ENCODE measurements at places on chromosomes 5 and 9.

- DNase-seq, result no peak
Observed at GRCh38 chr9:34332076-34332964, 3.0 kb downstream of the NUDT2 start.

GRCh38 chr5:9124838-9125237 is 421.0 kb downstream of the SEMA5A start:
- no peak for DNase-seq

- no peak for DNase-seq
Observed at GRCh38 chr5:75361310-75361709, 24.3 kb downstream of the HMGCR start.

DNA sequence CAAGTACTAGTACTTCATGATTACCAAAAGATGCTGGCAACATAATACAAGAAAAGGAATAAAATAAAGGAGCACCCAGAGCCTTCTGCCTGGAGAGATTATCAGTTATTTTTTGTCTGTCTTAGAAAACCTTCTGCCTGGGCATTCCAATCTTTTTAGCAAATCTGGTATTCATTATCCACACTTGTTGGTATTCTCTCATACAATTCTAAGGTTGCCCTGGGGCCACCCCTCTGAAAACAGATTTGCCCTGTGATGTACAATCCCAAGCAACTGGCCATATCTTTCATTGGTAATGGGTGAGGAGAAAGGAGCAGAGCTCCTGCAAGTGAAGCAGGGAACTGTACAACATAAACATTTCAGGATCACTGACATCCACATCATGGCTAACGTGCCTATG is 47.8 kb downstream of the WDR41 start:
- DNase-seq, result no peak

DNA sequence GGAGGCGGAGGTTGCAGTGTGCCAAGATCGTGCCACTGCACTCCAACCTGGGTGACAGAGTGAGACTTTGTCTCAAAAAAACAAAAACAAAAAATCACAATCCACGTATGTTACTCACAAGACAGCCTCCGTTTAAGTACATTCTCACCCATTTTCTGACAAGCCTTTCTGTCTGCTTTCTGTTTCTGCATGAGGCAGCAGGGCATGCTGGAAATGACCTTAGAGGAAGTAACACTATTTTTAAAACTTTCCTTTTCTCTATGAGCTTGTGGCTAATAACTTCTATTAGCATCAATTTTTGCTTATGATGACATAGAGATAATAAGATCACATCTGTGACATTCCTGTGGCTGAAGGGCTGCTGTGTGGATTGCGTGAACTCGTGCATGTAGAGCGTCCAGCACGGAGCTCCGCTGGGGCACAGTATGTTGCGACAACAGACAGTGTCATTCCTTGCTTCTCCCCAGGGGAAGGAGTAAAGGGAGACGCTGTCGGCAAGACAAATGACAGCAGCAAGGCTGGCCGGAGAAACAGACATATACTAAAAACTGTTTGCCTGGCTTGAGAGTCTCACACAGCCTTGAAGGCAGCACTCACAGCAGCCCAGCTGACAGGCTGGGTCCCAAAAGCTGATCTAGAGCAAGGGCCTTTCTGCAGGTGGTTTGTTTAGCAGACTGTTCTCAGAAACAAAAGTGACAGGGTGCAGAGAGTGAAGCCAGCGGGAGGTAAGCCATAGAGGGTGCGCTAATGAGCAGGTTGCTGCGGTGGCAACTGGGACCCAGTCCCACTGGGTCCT is 1.6 kb downstream of the BTNL3 start:
- no peak for DNase-seq

- no peak for DNase-seq
Observed at GRCh38 chr9:72306761-72307160, 58.2 kb downstream of the ZFAND5 start.

DNA sequence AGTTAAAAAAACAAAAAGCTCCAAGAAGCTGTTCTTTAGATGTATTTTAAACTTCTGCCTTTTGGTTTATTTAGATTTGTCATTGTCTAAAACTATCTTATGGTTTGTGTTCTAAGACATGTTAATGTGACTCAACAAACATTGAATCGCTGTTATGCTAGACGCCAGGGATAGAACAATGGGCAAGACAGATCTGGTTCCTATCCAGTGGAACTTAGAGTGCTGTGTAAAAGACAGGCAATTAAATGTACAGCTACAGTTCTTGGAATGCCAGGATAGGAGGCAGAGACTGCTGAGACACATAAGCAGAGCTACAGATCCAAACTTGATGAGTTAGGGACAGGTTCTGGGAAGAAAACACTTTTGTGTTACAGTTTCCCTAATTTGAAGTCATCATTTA is 22.4 kb downstream of the LYRM7 start:
- DNase-seq, result no peak

GRCh38 chr5:96196890-96197289 is 235.2 kb upstream of the ELL2 start:
- DNase-seq, result no peak

GRCh38 chr9:116059466-116059865 is 94.1 kb upstream of the PAPPA start:
- DNase-seq, result no peak

GRCh38 chr9:137705906-137706305 is 87.1 kb downstream of the EHMT1 start:
- DNase-seq, result no peak

- DNase-seq, result no peak
Observed at GRCh38 chr9:71368157-71368556, 246.7 kb upstream of the TRPM3 start.

GRCh38 chr5:100424017-100424416 is 111.2 kb upstream of the FAM174A start:
- DNase-seq, result no peak

GRCh38 chr5:169758886-169759285 is 121.8 kb downstream of the DOCK2 start:
- DNase-seq, result no peak

GRCh38 chr9:20361656-20362570 is 260.4 kb downstream of the MLLT3 start:
- DNase-seq, result no peak

DNA sequence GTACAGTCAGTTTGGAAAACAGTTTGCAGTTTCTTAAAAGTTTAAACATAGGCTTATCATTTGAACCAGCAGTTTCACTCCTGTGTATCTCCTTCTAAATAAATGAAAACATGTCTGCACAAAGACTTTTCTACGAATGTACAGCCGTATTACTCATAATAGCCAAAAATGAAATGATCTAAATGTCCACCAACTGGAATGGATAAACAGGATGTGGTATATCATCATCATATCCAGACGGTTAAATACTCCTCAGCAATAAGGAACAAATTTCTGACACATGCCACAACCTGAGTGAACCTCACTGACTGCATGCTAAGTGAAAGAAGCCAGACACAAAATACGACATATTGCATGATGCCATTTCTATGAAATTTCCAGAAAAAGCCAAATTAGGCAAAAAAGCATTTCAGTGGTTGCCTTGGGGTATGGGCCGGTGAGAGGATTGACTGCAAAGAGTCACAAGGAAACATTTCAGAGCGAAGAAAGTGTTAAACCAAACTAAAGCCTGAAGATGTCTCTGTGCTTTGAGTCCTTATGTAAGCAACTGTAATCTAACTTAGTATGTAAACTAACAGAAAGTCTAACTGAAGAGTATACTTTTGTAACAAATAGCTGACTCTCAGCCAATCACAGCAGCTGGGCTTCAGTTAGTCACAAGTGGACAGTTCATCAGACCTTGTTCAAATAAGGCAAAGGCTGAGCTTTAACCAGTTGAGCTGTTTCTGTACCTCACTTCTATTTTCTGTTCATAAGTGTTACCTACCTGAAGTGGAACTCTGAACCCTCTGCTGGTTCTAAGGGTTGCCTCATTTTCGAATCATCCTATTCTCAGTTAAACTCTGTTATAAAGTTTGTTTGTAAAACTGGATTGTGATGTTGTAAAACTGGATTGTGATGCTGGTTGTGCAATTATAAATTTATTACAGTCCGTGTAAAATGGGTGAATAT is 65.2 kb downstream of the TRIO start:
- no peak for DNase-seq

DNA sequence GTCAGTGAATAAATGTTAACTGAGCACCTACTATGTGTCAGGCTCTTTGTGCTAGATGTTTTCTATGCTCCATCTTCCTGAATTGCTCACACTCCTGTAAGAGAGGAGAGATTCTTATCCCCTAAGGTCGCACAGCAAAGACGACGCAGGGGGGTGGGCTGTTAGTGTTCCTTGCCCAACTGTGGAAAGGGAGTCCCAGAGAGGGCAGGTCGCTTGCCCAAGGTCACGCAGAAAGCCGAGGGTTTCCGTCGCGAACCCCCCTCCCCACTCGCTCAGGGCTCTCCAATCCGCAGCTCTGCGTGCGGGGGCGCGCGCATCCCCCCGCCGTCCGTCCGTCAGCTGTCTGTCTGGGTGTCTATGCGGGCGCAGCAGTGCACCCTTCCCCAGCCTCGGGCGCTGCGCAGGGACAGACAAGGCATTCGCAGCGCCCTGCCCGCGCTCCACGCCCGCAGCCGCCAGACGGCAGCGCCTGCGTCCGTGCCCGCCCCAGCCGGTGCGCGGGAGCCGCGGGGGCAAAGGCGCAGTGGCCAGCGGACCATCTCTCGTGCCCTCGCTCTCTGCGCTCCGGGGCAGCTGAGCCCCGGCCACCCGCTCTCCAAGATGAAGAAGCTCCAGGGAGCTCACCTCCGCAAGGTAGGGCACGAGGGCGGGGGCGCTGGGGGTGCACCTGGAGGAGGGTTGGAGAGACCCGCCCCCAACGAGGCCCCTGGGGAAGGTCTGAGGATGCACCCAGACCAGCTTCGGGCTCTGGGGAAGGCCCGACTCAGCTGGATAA is at the start of gene SLC6A7:
Gene SLC6A7 (plus strand): TSS at position 335 of the 775 bp plus-strand sequence. CDS start 266 bp downstream, at position 601.
- no peak for DNase-seq

DNA sequence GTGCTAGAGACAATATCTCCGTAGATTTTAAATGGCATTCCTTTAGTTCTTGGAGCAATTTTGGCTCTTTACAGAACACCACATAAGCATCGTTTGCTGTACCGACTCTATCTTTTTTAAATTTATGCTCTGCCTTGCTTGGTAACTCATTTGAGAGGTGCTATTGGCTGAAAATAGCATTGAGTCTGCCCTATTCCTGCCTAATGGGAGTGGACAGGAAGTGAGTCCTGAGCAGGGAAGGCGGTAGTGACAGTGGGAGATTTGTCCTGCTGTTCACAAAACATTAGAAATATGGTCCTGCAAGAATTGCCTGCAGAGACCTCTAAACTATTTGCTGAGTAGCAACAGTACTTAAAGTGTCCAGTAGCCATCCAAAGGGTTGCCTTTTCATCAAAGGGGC is 115.2 kb upstream of the IFNE start:
- DNase-seq, result no peak

- DNase-seq, result no peak
Observed at GRCh38 chr5:154713615-154714125, 41.5 kb upstream of the LARP1 start.

GRCh38 chr5:145903867-145904266 is 31.1 kb upstream of the GRXCR2 start:
- no peak for DNase-seq

DNA sequence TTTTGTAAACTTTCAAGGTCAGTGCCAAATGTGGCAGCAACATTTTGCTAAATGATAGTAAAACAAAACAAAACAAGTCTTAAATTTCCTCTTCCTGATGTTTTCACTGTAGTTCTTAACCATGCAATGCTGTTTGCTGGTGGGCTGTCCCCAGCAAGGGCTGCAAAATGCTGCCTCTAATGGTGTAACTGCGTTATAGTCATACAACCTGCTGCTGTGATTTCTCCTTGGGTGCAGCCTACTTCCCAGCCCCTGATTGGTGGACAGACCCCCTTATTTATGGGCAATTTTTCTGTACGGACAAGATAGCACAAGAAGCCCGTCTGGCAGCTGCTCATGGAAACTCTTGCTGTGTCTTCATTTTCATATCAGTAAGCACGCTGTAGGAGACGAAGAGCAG is 26.6 kb upstream of the PIP5K1B start:
- DNase-seq, result no peak

DNA sequence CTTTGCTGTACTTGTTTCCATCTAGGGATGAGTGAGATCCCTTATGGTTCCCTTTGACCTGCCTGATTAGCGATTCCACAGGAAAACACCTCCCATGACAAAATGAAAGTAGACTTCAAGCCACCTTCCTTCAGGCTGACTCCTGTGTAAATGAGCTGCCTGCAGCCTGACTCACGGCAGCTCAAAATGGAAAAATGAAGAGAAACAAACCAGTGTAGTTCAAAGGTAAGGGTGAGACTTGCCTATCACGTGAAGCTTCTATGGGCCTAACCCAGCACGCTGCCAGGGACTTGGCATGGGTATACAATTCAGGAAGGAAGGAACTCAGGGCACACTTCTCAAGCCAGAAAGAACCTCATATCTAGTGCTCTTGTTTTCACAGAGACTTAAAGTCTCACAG is 110.1 kb upstream of the LRRTM2 start:
- DNase-seq, result no peak

DNA sequence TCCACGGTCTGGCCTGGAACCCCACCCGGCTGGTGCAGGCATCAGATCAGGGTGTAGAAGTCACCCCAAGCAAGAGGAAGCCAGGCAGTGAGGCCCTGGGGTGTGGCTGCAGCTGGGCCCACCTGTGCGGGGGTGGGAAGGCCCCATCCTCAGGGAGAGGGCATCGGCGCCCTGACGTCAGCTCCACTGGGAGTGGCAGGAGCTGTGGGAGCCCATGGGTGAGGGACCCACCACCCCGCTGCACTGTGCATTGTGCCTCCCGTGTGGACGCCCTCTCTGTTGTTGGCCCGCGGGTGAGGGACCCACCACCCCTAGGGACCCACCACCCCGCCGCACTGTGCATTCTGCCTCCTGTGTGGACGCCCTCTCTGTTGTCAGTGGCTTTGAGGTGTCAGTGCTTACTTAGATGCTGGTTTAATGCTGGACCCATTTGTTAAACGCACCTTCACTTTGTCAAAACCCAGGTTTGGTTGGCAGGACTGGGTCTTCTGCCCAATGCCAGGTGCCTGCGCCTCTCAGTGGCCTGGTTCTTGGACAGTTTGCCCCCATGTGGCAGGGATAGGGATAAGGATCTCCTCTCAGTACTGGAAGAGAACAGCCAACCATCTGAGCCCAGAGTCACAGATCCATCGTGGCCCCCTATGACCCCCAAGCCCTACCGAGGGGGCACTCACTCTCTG is 6.9 kb upstream of the EXOC3 start:
- DNase-seq, result no peak

- no peak for DNase-seq
Observed at GRCh38 chr5:28226407-28226806, 1188.0 kb upstream of the CDH9 start.

DNA sequence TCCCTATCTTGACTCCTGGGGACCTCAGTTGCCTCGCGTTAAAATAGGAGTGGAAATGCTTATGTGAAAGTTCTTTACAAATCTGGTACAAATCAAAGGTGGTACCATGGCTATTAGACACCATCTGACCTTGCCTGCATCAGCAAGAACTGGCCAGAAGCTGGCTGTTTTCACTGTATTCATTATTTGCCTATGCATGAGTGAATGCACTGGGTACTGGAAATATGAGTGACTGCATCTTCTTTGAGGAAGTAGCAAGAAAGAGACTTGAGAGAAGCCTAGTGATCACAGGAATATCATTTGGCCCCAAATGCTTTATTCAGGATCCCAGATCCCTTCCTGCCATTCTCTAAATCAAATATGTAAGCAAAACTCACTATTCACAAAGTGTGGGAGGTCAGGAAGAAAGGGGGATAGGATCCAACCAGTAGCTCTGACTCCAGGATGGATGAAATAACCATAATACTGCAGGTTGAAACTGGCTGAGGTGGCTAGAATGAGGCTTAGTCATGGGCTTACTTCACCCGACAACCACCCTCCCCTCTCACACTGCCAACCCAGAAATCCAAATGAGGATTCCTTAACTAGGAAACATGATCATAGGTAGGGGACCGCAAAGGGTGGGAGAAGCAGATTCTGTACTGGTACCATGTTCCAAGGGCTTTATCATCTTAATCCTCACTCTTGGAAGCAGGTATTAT is 56.7 kb downstream of the FAM114A2 start:
- DNase-seq, result no peak
